ENCODE measurements at places on chromosomes 13 and 19.
A peak's percentile ranks its signal among the peaks of the same experiment; 100 is the strongest.

DNA sequence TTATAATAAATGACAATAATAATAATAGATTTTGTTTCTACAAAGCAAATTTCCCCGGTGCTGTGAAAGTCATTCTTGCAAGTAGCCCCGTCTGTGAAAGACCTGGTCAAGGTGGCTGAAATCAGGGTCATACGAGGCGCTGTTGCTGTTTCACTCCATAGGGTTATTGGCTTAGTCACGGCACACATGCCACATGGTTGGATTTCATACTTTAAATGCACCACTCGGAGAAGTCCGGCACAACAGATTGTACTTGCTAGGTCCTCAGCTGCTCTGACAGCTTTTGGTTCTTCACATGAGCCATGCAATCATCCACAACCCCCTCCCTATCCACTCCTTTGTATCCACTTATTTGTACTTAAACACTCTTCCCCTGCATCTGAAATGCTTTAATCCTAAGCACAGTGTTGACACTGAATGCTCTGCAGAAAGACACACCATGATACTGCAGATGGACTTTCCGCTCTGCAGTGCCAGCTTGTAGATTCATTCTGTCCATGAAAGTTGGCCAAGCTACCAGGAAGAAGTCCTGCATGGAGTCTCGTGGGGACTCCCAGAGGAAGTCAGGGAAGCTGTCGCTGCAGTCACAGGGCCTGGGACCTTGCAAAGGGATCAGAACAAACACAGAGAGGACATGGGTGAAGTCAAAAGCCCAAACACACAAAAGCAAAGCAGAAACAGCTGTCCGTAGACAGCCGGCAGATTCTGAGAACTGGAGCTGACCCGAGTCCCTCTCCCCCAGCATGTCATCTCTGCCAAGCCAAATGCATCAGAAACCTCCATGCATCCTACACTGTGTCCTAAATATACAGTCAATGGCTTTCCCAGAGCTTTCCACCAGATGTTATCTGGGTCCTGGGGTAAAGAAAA, 124.6 kb downstream of the COL4A2 start:
- DNase-seq = no peak

- no peak for DNase-seq
Measured at GRCh38 chr13:65830411-65831205, 1399.5 kb downstream of the PCDH9 start.

GRCh38 chr13:23381866-23382265, 51.6 kb downstream of the SACS start:
- no peak for DNase-seq

- no peak for DNase-seq
Measured at GRCh38 chr13:30376426-30377311, 45.6 kb upstream of the UBE2L5 start.

DNA sequence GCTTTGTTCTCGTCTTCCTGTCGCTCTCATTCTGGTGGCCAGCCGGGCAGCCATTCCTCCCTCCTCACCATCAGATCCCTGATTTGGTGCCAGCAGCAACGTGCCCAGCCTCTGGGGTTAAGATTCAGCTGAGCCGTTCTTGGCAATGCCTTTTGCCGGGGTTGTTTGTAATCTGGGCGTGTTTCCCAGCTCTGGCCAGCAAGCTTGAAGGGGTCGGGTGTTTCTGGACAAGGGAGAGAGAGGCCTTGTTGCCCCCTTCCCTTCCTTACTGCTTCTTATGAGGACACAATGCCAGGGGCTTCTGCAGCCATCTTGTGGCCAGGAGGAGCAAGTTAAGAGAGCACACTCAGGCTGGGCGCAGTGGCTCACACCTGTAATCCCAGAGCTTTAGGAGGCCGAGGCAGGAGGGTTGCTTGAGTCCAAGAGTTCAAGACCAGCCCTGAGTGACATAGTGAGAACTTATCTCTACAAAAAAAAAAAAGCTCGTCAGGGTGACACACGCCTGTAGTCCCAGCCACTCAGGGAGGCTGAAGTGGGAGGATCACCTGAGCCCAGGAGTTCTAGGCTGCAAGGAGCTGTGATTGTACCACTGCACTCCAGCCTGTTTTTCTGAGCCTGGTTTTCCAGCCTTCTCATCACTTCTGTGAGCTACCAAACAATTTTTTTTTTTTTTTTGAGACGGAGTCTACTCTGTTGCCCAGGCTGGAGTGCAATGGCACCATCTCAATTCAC, 10.7 kb upstream of the CRTC1 start:
- DNase-seq = peak; percentile 27

GRCh38 chr19:10881403-10882107, 10.2 kb downstream of the CARM1 start:
- no peak for DNase-seq

DNA sequence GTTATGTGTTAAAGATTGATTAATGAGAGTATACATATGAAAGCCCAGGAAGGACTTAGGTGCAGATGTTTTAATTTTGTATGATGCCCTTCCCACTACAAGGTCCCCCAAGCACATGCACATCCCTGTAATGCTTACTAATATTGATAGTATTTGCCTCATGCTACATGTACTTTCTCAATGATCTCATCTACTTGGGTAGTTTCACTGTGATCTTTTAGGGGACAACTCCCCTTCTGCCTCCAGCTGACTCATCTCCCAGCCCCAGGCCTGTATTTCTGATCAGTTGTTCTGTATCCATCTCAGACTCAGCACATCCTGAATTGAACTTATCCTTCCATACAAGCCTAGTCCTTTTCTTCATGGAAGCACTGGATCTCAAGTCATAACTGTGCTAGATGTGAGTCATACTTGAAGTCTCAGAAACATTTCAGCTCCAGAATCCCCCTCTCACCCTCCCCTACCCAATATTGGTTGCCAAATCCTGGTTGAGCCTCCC, 49.4 kb upstream of the INTS6 start:
- DNase-seq = peak; percentile 76
